ENCODE measurements at places on chromosomes 4 and X.

DNA sequence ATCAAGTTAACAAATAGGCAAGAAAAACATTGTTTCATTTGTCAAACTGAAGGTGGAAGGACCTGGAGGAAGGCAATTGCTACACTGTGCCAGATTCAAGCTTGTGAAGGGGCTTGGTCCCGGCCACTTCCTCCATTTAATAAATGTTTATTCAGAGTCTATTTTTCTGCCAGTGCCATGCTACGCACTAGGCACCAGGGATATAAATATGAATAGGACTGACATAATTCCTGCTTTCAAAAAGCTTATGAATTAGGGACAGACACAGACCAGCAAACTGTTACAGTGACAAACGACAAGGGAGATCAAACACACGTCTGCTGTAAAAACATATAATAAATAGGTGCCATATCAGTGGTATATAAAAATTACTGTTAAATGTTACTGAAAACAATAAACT is 571 bp downstream of the TLR6 start:
- peak; percentile 9 for DNase-seq

DNA sequence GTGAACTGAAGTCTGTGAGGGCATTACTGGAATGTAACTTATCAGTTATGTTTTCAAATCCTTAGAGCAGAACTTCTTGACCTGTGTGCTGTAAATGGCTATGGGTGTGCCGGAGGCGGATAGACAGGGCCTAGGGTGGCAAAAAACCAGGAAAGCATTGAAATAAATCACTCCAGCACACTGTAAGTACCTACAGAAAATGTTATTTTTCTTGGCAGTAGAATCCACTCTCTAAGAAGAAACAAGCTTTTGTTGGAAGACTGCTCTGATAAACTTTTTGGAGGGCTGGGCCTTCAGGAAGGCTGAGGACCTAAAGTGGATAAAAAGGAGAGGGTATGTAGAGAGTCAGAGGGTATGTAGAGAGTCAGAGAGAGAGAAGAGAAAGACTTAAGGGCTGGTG is 14.9 kb downstream of the CPE start:
- DNase-seq: no peak

DNA sequence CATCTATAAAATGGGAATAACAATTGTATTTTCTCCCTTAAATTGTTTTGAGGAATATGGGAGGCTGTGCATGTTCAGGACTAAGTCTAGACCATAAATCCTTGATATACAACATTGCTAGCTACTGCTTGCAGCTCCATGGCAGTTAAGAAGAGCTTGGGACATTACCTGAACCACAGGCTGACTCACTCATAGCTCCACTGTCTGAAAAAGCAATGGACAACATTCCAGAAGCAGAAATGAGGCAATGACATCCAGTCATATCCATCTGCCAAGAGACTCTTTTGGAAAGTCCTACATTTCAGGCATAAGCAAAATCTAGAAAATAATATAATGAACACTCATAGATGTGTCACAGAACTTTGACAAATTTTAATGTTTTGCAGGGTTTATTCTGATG is 167.3 kb upstream of the LEF1 start:
- no peak for DNase-seq

- no peak for DNase-seq
Measured at GRCh38 chr4:40992472-40993295, 221.7 kb downstream of the APBB2 start.

GRCh38 chr4:1053080-1053661 is 41.7 kb downstream of the FGFRL1 start:
- DNase-seq: no peak

DNA sequence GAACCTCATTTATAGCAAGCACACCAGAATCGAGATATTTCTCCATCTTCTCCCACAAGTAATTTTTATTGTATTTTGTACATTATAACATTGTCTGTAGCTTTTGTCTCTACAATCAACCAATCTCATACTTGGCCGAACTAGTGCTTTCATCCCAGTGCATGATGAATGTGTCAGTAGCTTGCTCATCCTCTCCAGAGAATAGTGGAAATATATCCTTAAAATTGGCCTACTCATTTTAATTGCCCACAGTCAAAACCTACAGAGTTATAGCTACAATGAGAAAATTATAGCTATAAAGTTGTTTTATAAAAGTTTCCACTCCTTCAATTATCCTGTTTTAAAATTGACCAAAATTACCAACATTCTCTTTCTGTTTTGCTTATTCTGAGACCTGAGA is 103.8 kb downstream of the MAPK10 start:
- DNase-seq: no peak

Data from hematopoietic multipotent progenitor cell treated with erythropoietin and hydrocortisone succinate and interleukin-3 and kit ligand, for 17 days (in vitro differentiated cells).